ENCODE measurements at places on chromosomes 1 and 21.

GRCh38 chr1:212549503-212550017 lies 59.0 kb upstream of the ATF3 start:
- DNase-seq = no peak

- DNase-seq = no peak
These were observed 12.4 kb downstream of the C8B start for GRCh38 chr1:56953386-56953785.

DNA sequence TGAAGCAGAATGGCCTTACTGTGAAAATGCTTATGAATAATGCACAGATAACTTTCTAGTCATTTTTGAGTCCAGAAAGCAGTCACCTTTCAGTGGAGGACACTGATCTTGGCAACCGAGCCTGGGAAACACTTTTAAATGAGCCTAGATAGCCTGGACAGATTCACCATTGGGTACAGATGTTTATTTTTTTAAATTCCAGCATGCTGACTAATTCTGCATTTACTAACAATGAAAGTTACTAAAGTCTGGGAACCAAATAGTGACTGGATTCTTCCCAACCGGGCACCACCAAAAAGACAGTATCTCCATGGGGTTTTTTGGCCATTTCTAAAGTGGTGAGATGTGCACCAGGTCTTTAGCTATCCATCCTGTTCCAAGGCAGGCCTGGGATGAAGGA lies 3.3 kb upstream of the FMOD start:
- DNase-seq = peak; percentile 90

GRCh38 chr1:18565321-18565720 lies 65.3 kb upstream of the PAX7 start:
- DNase-seq = no peak

DNA sequence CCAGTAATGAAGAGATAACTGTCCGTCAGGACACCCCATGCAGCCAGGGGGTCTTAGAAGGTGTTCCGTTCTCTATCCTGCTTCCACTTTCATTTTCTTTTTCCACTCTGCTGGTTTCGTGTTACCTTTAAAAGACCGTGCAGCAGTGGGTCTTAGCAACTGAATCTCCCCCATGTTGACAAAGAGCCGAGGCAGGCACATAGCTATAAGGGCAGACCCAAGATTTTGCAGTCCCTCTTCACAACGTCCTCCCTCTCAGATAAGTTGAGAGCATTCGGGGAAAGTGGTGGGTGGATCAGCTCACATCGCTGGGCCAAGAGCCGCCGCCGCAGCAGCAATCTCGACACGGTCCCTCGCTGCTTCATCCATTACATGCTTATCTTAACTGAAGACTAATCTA lies 355.5 kb downstream of the LMO4 start:
- DNase-seq = peak; percentile 57

GRCh38 chr1:222852326-222852725 lies 37.5 kb downstream of the DISP1 start:
- peak; percentile 62 for DNase-seq

GRCh38 chr1:21344750-21345443 lies 54.6 kb upstream of the ECE1 start:
- no peak for DNase-seq

DNA sequence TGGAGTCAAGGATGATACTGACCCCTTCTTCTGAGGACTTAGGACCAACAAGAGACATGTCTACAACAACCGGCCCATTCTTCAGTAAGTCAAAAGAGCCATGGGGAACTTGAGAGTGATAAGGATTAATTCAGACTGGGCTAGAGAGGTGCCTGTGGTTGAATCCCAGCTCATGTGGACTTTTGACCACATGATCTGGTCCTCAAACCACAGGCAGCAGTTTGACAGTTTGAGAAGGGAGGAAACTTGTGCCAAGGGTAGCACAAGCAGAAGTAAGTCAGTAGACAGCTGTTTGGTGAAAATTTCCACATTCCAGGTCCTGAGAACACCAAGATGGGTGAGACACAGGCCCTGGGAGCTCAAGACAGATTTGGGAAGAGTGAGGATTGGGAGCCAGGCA lies 19.8 kb downstream of the SH3BP5L start:
- no peak for DNase-seq

DNA sequence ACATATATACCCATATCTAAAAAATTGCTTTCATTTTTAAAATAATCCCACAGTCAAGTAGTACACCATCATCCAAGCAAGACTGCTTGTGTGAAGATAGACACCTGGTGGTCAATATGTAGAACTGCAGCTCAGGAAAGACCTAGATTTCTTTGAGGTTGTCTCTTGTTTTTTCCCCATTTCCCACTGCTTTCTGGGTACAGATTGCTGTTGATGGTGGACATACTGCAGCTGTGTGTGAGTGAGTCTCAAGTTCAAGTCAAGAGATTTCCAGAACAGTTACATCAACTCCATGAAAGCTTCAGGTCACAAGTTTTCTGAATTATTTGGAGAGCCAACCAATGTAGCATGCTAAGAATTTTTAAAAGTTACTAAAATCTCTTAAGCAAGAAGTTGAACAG lies 306.4 kb downstream of the DUSP10 start:
- peak; percentile 83 for DNase-seq

- DNase-seq = no peak
These were observed 42.2 kb downstream of the KCNK1 start for GRCh38 chr1:233656032-233656635.

GRCh38 chr1:119686661-119687060 lies 25.1 kb upstream of the PHGDH start:
- DNase-seq = no peak

GRCh38 chr1:150281221-150281757 lies 1.1 kb upstream of the CIART start:
- DNase-seq = peak; percentile 70

- no peak for DNase-seq
These were observed 34.6 kb upstream of the PDE4B start for GRCh38 chr1:65758128-65758527.

DNA sequence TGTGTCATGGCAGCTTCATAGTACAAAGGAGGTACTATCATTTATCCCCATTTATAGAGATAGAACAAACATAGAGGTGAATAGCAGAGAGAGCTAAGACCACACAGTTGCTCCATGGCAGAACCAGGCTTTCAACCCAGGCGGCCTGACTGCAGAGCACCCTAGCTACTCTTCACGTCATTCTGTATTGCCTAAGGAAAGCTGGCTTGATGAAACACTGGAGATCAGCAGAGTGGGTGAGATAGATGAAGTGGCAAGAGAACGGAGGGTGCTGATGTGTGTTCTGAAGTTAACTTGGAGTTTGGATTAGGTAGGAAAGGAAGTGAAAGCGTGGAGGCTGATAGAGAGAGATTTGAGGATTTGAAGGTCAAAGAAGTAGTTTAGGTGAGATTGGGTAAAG lies 47.9 kb upstream of the RWDD3 start:
- DNase-seq = no peak

GRCh38 chr1:234613128-234613875 lies 3.3 kb upstream of the IRF2BP2 start:
- peak; percentile 92 for DNase-seq

GRCh38 chr1:26786437-26787380 lies 1.0 kb upstream of the PIGV start:
- DNase-seq = peak; percentile 86

- DNase-seq = no peak
These were observed 2.7 kb downstream of the MIER1 start for GRCh38 chr1:66927528-66927927.

GRCh38 chr1:185349556-185349955 lies 32.5 kb upstream of the IVNS1ABP start:
- DNase-seq = no peak

GRCh38 chr1:21935393-21935804 lies 1.7 kb downstream of the HSPG2 start:
- peak; percentile 47 for DNase-seq

DNA sequence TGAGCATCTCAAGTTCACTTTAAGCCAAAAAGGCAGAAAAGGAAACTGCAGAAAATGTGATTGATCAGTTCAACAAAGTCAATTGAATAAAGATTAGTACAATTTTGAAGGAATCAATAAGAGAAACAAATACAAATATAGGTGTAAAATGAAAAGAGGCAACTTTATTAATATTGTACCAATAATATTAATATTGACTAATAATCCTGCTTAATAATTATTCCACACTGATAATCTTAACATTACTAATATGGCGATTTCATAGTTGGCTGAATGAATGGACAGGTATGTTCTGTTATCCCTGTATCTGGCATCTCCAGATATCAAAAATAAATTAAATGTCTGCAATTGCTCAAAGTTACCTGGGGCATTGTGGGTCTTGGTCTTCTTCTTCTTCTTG lies 61.8 kb downstream of the PRKAB2 start:
- DNase-seq = no peak
